ENCODE measurements at places on chromosomes 5 and 9.

DNA sequence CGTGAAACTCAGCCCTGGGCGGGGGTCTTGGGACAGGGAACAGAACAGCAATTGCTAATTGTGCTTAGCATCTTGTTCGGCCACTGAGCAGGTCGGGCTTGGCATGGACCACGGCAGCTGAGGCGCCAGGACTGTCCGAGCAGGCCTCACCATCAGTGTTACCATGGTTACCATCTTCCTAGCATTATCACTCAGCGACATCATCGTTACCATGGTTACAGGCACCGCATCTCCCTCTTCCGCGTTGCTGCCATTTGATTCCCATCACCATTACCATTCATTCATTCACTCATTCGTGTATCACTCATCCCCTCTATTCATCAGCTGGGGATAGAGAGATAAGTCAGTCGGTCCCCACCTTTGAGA lies 81.0 kb upstream of the ZBTB43 start:
- no peak for DNase-seq

DNA sequence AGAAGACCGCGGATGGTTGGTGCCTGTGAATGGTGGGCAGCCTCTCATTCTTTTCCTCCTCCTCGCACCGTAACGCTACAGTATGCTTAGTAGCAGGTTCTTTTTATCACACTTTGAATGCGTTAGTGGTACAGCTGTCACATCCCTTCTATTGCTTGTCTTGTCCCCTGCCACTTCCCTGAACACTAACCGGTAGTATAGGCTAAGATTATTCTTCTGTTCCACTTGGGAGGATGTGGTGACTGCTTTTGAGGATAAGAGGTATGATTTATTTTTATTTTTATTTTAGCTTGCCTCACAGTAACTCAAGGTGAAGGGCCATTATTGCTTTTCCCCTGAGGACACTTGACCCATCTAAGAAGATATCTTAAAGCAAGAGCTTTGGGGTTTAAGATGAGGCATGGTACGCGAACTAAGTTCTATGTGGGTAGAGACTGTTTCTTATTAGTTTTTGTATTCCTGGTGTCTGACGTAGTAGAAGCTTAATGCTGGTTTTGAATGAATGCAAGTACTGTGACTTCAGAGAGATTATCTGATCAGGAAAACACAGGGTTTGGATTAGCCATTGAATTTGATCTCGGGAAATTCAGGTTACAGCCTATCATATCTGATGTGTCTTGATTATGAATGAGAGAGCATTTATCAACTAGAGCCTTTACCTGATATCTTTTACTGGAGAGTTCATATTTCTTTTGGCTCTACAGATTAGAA lies 951 bp downstream of the UNC13B start:
- peak; percentile 12 for DNase-seq

GRCh38 chr5:93477816-93478215 lies 103.2 kb downstream of the NR2F1-AS1 start:
- DNase-seq: no peak

DNA sequence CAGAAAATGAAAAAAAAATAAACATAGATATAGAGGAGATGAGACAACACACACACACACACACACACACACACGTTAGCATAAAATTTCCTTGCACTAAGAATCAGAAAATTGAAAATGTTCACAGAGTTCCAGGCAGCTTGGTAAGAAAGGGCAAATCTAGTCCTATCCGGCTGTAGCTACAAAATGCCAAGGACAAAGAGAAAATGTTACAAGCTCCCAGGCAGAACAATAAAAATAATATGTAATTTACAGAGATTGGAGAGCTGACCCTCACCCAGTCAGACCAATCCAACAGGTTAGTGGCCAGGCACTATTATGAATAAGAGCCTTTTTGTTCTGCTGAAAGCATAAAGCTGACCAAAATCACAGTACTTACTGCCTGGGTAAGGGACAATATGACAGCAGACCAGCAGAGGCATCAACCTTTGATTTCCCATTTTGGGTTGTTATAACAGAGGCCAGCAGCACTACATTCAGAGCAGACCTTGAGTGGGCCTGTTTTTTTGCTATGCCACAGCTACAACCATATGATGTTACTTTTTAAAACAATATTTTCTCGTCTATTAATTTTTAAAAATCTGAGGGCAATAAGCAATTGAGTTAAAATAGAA lies 892.6 kb downstream of the TAF11L14 start:
- DNase-seq: no peak

DNA sequence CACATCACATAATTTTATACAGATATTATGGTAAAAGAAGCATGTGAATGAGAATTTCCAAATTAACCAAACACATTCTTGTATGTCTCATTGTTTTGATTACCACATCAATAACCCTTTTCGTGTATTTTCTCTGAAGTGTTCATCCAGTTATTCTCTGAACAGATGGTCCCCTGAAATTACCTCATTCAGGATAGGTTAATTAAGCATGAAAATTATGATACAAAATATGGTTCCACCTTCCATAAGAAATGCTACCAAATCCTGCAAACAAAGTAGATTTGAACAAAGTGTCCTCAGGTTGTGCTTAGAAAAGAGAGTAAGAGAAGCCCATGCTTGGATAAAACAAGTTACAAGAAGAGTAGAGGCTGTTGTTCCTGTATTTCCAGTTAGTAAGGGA lies 83.1 kb upstream of the LMNB1 start:
- DNase-seq: no peak

DNA sequence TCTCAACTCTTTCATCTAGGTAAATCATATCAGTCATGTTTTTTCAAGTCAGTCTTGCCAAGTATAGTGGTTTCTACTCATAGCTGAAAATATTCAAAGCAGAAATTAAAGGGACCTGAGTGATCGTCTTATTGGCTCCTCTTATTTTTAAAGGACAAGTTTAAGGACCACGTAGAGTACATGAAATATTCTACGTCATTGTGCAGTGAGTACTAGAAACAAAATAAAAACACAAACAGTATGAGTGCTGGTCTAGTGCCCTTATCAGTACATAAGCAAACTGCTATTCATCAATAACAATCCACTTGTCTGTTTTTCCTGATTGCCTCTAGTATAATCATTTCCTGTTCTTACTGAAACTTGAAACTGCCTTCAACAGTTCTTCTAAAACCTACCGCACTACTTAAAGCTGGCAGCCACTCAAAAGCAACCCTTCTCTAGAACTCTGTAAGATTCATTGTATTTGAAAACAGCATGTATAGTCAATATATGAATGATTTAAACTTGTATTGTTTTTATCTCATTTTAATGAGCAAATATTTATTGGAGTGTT lies 853.7 kb downstream of the TAF11L14 start:
- DNase-seq: no peak

All from hepatic stellate cell (primary cell).